Activated CD4-positive, alpha-beta T cell treated with anti-CD3 and anti-CD28 coated beads, Interleukin-2, amount 10 ng/mL, durations not matched to agents 7 days and 5 days (primary cell): ENCODE measurements at places on chromosomes 11 and 22. TPM values are rescaled to one million over a fixed set of nuclear protein-coding genes. Genes with fewer than 3 reads are reported as not detected.

Gene LMF2
- 139 TPM for total RNA-seq

Gene FOLH1
- total RNA-seq = not detected

Gene SEC14L2
- 10.5 TPM for total RNA-seq

DNA sequence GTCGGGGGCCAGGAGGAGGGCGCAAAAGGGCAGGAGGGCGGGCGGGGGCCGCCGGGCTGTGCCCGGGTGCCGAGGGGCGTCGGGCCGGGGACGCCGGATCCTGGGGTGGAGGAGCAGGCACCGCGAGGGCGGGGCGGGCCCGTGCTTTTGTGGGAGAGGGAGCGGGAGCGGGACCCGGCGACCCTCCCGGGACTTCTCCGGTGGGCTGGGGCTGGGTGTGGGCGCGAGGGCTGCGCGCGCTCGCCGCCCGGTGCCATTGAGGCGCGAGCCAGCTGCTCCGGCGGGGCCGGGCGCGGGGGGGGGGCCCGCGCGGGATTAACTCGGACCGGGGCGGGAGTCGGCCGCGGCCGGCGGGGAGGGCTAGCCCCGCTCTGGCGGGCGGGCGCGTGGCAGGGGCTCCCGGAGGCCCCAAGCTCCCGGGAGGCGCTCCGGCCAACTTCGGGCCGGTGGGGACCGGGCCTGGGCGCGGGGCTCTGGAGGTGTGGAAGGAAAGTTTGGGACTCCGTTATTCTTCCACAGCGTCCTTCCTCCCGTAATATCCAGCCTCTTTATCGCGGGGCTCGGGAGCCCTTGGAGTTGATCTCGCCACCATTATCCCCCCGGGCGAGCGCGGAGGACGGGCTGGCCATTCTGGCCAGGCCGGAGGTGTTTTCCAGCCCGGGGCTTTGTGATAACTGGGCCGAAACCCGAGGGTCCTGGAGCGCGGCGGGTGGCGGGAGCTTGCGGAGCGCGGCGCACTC lies 936 bp downstream of the CECR2 start:
- DNase-seq = no peak

DNA sequence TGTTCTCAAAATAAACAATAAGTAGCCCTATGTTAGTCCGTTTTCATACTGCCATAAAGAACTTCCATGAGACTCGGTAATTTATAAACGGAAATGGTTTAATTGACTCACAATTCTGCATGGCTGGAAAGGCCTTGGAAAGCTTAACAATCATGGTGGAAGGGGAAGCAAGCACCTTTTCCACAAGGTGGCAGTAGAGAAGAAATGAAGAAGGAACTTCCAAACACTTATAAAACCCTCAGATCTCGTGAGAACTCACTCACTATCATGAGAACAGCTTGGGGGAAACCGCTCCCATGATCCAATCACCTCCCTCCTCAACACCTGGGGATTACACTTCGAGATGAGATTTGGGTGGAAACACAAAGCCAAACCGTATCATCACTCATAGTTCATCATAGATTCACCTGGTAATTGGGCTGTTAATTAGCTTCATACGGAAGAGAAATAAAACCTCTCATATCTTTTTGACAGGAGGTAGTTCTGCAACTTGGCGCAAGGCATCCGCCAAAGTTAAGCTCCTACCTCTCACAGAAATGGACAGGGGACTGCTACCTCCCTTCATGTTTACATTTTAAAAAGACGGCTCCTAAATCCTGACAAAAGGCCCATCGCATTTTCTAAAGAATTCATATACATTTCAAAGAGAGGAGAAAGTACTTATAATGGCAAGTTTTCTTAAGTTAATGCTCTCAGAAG lies 49.0 kb downstream of the MUC15 start:
- no peak for DNase-seq

- DNase-seq = no peak
These were observed 29.7 kb upstream of the B3GAT1 start for GRCh38 chr11:134441706-134442105.

DNA sequence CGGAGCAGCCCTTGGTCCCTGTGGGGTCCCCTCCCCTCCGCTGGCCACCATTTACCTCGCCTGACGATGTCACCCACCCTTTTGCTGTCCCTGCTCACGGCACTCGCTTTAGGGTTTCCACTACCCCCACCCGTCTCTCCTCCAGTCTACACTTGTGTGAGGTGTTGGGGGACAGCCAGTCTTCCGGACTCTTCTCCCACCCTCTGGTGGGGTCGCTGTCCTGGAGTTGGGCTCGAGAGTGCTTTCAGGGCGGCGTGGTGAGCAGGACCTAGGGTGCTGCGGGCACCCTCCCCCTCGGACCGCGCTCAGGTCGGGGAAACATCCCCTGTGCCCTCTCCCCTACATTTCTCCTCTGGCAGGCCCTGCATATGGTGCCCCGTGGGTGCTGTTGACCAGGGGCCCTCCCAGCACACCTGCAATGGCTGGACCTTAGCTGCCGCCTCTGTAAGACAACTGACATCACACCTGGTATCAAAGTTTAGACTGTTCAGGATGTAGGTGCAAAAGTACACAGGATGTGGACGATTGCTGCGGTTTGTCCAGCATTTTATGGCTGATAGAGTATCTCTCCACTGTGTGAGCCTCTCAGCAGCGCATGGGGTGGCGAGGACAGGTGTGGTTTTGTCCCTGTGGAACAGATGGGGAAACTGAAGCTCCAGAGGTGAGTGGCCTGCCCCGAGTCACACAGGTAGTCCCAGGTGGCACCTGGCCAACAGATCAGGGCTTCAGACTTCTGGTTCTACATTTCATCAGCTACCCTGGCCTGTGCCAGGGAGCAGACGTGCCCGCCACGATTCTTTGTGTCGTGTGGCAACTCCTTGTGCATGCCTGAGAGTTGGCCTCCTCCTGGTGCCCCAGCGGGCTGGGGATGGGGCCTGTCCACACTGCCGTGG lies 1.2 kb downstream of the GRK2 start:
- peak; percentile 57 for DNase-seq

- DNase-seq = no peak
These were observed 3.5 kb downstream of the ARRB1 start for GRCh38 chr11:75347781-75348566.

DNA sequence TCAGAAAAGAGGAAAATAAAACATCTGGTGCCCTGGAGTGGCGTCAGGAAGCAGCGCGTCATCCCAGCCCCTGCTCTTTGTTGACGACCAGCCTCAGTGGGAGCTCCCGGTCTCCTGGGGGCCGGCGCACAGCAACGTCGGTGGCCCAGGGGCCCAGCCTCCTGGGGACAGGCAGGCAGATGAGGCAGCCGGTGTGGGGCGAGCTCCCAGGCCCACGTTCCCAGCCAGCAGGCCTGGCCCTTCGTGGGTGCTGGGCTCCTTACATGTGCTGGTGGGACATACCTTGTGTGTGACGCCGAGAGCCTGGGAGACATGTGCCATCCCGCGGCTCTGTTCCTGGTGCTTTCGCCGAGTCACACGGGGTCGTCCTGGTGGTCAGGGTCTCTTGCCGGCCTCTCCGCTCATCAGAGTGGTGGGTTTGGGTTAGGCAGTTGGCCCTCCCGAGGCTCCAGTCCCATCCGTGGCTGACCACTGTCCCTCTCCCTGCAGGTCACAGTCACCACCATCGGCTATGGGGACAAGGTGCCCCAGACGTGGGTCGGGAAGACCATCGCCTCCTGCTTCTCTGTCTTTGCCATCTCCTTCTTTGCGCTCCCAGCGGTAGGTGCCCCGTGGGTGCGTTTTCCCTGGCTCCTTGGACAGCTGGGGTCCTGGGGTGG lies 116.7 kb downstream of the KCNQ1OT1 start:
- DNase-seq = no peak
